ENCODE measurements at places on chromosomes 13 and 19.

- no peak for DNase-seq
Measured at GRCh38 chr13:42028113-42028799, 20.2 kb upstream of the DGKH start.

GRCh38 chr13:93589788-93590187 lies 363.2 kb downstream of the GPC6 start:
- DNase-seq, result no peak

- no peak for DNase-seq
Measured at GRCh38 chr13:105735281-105735680, 800.2 kb downstream of the EFNB2 start.

DNA sequence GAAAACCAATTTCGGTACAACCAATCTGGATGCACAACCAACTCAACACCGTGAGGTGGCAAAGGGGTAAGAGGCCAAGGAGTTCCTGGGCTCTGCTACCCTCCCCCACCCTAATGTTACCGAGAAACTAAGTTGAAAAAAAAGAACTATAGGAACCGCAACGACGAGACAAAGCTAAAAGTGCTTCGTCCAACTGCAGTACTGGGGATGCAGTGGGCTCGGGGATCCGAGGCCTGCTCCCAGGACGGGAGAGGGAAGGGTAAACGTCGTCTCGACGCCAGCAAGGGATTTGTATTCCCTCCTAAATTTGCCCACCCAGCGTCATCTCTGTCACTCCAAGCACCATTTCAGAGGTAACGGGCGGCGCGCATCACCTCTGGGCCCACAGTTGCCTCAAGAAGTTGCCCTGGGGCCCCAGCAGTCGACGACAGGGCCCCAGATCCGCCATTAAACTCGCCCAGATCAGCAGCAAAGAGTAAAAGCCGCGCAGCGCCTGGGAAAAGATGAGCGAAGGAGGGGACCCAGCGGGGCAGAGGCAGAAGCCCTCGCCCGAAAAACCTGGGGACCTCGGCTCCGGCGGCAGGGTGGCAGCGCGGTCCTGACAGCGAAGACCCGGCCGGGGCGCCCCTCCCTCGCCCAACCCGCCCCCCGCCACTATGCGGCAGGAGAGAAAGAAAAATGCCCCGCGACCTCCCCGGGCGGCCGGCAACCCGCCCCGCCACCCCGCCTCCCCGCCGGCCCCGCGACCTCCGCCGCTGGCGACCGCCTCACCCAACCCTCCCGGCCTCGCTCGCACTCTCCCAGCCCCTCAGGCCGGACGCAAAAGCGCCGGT lies 752 bp downstream of the ZMYM5 start:
- peak; percentile 7 for DNase-seq

DNA sequence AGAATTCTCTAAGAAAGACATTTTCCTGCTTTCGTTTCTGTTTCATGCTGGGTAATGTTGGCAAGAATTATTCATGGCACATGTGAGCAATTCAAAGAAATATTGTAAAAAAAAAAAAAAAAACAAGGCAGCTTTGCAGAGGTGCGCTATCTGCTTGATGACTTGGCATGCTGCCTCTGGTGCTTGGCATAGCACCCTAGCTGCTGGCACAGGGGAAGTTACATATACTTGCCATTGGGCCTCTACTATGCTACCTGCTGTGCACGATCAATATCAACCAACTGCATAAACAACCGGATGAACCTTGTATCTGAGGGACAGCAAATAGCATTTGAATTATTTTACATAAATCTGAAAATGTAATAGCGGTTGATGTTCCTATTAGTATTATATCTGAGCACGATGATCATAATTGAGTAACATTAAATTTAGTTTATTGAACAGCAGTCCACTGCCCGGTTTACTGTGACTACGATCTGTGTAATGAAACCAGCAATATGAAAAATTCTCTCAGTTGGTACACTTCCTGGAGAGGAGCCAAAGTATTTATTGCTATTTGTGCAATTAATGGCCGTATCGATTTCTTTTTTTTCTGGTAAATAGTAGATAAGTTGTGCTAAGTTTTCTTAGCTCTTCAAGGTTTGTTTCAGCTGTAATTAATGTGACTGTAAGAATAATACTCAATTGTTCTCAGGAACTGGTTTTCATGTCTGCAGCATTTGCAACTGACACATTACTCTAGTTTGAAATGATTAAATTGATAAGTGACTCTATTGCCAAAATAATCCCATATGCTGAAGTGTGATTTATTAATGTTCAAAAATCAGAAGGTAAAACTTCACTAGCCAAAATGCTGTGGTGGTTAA lies 717.3 kb downstream of the DACH1 start:
- no peak for DNase-seq

GRCh38 chr19:10049626-10050025 lies 36.3 kb downstream of the RDH8 start:
- no peak for DNase-seq
